ENCODE measurements at places on chromosomes 11 and 22. TPM values are rescaled to one million over a fixed set of nuclear protein-coding genes. Genes with fewer than 3 reads are reported as not detected.
A peak's percentile ranks its signal among the peaks of the same experiment; 100 is the strongest.

The TSG101 gene
- total RNA-seq: 54.5 TPM

DNA sequence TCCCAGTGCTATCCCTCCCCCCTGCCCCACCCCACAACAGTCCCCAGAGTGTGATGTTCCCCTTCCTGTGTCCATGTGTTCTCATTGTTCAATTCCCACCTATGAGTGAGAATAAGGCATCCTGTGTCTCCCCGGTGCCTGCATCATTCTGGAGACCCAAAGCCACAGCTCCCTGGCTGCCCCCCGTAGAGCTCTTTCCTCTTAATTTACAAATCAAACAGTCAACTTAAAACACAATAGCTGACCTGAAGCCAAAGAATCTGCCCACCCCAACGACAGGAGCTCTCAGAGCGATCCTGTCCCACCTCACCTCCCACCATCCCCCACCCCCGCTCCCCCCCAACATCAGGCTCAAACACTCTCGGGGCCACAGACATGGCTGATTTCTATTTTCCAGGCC lies 558.3 kb downstream of the BRD1 start:
- DNase-seq: no peak

DNA sequence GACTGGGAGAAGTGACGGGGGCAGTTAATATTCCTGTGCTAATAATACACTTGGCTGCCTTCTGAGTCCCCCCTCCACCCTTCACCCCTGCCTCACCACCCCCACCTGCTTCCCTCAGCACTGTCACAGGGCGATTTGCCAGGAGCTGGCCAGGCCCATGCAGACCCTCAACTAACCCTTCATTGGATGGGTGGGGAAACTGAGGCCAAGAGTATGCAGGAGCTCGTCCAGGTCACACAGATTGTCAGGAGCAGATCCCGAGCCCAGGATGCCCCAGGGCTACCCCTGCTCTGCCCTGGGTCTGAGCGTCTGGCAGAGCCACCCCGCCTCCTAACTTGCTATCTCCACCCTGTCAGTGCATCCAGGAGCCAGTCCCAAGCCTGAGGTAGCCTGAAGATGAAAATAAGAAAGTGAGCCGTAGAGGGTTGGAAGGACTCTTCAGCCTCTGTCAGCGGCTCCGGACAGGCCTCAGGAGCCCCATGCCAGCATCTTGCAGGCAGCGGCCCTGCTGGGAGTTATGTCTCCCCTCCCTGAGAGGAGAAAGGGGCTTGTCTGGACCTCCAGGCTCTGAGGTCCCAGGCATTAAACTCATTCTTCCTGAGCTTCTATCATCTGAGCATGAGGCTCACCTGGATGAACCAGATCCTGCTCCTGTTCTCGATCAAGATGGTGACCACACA lies 6.2 kb downstream of the TPBGL start:
- DNase-seq: no peak

The MRGPRX4 gene
- not detected for total RNA-seq

- no peak for DNase-seq
Observed at GRCh38 chr22:44667829-44668189, 34.2 kb upstream of the PRR5 start.

- DNase-seq: no peak
Observed at GRCh38 chr11:76512851-76513653, 68.2 kb downstream of the EMSY start.

- DNase-seq: no peak
Observed at GRCh38 chr11:115052601-115053000, 374.3 kb downstream of the NXPE2 start.

DNA sequence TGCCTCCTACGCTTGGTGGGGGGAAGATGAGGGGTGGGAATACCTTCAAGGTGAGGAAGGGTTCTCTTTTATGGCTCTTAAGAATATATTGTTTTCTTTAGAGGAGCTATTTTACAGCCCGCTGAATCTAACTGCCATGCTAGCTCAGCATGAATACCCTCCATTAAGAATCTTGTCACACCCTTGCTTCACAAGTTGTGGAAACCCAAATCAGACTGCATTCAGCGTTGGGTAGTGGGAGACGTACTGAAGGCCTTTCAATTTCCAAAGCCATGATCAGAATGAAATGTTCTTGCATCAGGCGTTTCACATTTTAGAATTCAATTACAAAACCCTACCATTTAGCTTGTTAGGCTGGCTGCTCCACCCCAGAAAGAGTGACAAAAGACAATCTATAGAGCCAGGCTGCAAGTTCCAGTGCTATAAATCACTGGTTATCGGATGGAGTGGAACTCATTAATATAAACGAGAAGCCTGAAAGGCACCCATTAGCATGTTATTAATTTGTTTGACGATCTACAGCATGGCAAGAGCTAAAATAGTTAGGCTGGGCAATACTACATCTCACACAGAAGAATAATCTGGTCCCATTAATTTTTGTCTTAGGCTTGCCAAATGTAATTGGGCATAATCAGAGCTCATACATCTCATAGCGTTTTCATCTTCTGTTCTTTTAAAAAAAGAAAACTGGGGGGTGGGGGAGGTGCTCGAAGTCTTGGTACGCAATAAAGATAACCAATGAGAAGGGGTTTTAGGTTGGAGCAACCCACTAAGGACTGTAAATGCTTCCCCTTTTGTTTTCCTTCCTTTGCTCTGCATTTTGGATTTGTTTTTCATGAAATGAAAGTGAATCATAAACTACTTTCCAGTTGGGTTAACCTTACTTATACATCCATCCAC lies 57.5 kb downstream of the ABTB2 start:
- no peak for DNase-seq

The RIMBP3B gene
- total RNA-seq: 0.10 TPM

The STIP1 gene
- total RNA-seq: 67.6 TPM

- no peak for DNase-seq
Observed at GRCh38 chr11:12755510-12756453, 81.6 kb downstream of the TEAD1 start.

The INPP5J gene
- total RNA-seq: 0.39 TPM

The LARGE2 gene
- 6.8 TPM for total RNA-seq

The TH gene
- 0.30 TPM for total RNA-seq

DNA sequence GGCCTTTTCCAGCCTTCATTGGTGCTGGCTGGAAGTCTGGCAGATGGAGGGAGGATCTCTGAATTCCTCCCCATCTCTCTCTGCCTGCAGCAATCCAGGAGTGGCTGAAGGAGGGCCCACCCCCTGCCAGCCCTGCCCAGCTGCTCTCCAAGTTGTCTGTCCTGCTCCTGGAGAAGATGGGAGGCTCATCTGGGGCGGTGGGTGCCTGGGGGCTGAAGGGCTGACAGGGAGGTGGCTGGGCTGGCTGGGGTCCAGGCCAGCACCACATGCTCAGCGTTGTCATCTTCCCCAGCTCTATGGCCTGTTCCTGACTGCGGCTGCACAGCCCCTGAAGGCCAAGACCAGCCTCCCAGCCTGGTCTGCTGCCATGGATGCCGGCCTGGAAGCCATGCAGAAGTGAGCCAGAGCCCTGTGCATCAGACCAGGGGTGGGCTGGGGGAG lies 12.2 kb downstream of the TKFC start:
- peak; percentile 54 for DNase-seq

DNA sequence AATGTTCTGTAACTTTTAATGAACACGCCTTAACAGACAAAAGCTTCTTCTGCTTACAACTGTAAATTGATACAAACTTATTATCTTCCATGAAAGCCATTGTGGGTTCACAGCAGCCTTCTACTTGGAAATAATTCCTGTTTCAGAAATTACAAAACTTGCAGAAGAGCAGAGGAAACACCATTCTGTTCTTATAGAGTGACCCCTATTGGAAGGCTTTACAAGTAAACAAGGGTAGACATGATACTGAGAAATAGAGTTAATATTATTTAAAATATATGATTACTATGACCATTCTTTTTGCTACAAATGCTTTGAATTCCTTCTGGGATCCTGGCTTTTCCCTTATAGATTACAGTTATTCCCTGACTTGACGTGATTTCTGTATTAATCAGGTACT lies 32.4 kb upstream of the KCNA4 start:
- DNase-seq: no peak

The ACTN3 gene
- 13.5 TPM for total RNA-seq

GRCh38 chr22:19047993-19048392 lies 74.2 kb downstream of the DGCR2 start:
- no peak for DNase-seq

DNA sequence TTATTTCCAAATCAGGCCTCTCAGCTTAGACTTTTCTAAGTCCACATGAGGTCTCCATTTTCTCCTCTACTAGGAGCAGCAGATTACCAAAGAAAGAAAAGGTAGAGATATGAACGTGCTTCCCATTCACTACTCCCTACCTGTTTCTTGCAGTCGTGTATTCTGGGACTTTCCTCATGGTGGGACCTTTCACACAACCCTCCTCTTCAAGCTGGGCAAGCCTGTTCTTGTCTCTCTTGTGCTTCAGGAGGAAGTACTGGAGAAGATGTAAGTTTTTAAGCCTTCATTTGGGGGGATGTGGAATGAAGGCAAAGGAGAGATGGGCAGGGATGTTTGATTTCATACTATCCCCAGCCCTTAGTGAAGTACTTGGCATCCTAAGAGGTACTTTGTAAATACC lies 128.8 kb upstream of the SESN3 start:
- DNase-seq: no peak

DNA sequence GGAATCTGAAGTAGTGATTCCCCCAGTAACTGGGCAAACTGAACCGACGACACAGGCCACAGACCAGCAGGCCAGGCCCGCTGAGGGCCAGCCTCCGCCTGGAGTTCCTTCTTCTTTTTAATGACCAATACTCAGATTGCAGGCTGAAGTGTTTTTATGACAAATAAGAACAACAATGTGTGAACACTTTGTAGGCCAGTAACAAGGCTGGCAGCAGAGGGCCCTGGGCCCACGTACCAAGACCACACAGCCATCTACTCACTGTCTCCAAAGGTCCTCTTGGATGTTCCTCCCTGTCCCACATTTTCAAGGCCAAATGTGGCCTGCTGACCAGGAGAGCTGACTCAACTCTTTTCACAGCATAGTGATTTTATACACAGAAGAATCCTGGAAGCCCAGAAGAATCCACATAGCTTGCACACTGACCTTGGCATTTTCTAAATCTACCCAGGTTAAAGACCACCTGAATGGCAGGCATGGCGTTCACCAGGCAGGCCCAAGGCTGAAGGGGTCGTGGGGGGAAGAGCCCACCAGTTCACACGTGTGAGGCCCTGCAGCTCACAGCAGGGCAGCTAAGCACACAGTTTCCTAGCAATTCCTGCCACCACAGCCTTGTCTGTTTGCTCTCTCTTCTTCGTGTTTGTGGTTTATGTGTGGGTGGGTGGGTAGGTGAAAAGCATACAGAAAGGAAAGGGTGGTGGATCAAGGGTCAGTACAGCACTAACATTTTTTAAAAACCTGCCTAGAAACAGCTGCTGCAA lies 13.3 kb downstream of the SMCO4 start:
- DNase-seq: no peak

DNA sequence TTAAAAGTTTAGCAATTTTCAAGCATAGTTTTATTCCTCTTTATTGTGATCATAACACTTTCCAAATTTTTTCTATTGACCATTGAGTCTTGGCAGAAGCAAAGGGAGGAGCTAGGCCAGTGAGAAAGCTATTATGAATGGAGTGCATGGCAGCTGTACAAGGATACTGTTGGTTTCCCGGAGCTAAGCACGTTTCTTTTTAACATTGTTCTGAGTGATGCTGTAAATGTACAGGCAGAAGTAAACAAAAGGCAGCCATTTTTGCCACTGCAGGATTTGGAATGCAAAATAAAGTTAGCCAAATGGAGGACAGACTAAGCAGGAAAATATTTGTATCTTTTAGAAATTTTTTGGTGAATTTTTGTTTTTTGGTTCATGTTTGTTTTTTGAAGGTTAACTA lies 16.2 kb downstream of the CBL start:
- DNase-seq: peak; percentile 72

DNA sequence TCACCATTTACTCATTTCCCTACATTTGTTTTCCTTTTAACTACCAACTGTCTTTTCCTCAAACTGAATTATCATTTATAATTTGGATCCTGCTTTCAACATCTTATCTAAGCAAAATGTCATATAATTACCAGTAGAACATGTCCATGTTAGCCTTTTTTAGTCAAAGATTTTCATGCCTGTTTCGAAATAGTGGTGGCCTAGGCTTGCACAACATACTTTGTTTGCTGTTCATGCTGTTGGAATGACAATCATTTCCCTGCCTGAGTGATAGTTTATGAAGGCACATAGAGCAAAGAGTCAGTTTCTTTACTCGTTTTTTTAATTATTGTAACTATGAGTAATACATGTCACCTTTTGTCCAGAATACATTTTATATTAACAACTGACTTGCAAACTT lies 144.3 kb upstream of the ANO3 start:
- no peak for DNase-seq

The PGA5 gene
- 0.39 TPM for total RNA-seq

- DNase-seq: no peak
Observed at GRCh38 chr11:35318977-35319925, 100.1 kb downstream of the SLC1A2 start.

DNA sequence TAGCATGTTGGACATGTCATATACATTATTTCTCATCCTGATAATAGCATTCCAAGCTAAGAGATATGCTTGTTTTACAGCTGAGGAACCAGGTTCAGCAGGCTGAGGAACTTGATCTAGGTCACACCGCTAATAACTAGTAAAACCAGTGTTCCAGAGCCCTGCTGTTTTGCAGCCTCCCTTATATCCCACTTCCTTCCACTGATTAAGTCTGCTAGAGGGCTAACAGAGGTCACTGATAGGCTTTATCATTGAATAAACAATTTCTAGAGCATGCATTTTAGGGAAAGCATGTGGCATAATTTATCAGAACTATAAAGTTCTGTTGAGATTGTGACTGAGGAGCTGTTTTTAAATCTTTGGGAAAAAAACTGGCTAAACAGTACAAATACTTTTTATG lies 54.0 kb downstream of the UVRAG start:
- no peak for DNase-seq

GRCh38 chr22:19903031-19903430 lies 38.5 kb upstream of the COMT start:
- no peak for DNase-seq

The MUC6 gene
- total RNA-seq: under 0.01 TPM

- DNase-seq: no peak
Observed at GRCh38 chr11:47524291-47524874, 28.5 kb downstream of the CELF1 start.

The DNAJB13 gene
- total RNA-seq: not detected

DNA sequence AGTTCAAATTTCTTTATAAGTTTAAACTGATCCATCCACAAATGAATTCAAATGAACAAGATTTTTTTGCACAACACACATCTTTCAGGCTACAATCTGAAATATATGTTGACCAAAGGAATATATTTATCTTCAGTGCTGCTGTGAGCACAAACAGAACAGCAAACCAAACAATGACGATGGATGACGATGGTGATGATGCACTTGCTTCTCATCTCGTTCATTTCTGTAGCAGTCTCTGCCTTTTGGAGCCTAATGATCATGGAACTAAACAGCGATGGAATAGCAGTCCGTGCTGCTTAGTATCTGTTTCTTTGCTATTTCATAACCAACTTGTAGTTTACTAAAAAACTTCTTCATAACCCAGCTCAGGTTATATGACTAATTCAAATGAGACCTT lies 220.7 kb upstream of the BLID start:
- DNase-seq: no peak

DNA sequence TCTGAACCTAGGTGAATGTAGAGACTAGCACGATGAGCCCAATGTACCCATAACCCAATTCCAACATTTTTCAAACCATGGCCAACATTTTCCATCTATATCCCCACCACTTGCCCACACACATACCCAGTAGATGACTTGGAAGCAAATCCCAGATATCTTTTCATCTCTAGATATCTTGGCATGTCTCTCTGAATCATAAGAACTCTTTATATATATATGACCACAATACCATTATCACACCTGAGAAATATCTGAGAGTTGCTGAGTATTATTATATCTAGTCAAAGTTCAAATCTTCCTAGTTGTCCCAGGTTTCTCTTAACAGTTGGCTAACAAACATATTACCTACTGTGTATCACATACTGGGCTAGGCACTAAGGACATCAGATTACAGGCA lies 37.9 kb upstream of the NFRKB start:
- no peak for DNase-seq

Data from skin of body (tissue), 3 donors.